ENCODE measurements at places on chromosomes 1 and 21.
A peak's percentile ranks its signal among the peaks of the same experiment; 100 is the strongest.

DNA sequence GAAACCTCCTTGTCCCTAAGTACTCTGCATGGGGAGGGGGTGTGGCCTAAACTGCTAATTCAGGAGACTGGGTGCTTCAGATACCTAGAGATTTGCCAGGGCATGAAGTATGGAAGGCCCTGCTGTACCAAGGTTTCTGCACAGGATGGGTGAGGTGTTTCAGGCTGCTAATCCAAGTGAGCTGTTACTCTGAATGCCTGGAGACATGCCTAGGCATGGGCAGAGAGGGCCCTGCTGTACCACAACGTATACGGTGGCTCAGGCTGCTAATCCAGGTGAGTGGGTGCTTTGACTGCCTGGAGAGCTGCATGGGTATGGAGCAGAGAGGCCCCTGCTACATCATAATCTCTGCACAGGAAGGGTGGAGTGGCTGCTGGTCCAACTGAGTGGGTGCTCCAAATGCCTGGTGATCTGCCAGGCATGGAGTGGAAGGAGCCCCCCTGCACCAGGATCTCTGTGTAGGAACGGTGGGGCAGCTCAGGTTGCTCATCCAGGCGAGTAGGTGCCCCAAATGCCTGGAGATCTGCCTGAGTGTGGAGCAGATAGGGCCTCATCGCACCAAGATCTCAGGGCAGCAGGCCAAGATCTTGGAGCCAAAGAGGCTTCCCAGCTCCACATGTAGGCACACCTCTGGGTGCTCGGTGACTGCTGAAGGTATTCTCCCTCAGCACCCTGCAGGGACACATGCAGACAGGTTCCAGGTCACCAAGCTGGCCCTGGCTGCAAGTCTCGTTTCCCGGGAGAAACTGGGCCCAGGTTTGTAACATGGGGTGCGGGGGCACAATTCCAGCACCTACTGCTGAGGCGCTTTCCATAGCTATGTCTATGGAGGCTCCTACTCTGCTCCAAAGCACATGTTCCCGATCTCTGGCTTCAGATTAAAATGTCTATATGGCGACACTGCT lies 252.5 kb upstream of the PLXNA2 start:
- no peak for DNase-seq

DNA sequence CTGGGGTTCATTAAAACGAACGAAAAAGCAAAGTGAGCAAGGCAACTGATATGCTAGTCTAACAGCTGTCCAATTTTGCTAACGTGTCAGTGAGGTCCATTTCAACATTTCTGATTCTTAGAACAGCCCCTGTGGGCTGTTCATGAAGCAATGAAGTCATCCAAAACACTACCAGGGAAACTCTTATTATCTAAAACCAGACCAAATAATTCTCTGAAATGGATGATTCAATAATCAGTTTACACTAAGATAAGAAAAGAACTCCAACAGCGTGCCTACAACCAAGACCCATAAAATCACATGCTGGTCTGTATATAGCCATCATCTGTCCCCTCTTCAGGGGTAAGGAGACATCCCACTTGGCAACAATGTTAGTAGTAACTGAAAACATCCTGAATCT lies 122.7 kb downstream of the TGFBR3 start:
- DNase-seq, result no peak

GRCh38 chr1:151197863-151198253 lies 494 bp upstream of the PIP5K1A start:
- no peak for DNase-seq

DNA sequence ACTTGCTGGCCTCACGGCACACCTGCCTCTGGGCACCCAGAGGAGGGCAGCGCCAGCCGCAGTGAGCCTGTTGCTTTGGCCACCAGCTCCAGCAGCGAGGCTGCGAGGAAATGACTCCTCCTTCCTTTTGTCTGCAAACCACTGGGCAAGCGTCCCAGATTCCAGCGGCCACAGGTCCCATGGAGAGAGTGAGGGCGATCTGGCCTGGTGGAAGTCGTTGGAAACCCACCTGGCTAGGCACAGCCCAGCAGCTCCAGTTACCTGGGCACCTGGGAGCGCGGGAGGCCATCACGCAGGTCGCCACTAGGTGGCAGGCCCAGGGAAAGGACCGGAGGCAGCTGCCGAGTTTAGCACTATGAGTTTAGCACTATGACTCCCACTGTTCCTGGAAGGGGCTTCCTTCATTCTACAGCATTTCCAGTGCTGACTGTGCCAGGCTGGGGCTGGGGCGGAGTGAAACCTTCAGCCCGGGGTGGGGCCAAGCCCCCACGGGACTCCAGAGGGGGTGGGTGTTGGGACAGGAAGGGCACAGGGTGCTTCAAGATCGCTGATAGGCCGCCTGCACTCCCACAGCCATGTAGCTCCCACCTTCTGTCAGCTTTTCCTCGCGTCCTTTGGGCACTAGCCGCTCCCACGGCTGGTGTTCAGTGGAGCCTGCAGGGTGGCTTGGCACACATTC lies 1.1 kb upstream of the ESPN start:
- DNase-seq, result peak; percentile 77

GRCh38 chr1:64195081-64195395 lies 8.4 kb upstream of the UBE2U start:
- no peak for DNase-seq

DNA sequence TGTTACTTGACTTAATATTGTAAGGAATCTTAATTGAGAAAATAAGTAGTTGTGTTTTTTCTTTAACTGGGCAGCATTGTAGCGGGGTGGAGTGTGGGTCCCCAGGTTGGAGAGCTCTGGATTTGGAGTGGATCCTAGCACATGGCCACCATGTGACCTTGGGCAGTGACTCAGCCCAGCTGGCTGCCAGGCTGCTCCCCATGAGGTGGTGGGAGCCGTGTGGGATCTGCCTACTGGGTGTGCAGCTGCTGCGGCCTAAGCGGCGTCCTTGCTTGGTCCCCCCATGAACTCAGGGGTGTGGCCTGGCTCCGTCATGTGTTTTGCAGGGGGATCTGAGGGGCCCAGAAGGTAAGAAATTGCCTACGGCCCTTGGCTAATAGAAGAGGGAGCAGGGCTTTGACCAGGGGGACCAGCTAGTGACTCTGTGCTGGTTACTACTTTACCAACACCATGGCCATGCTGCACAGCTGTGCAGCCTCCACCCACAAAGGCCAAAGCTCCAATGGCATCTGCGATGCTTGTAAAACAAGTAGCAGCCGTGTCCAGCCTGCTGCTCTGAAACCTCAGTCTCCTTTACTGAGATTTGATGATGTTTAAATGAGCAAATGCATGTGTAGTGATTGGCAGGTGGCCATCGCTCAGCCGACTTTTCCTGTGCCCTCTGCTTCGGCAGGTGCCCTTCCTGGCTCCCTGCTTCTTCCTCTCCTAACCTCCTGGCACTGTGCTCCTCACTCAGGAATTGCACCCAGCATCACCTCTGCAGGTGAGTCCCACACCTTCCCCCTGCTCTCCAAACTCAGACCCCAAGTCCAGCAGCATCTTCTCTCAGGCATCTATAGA lies 68.3 kb downstream of the ADARB1 start:
- peak; percentile 96 for DNase-seq

- DNase-seq, result peak; percentile 57
Measured at GRCh38 chr1:243490748-243491686, 235.2 kb downstream of the SDCCAG8 start.

- DNase-seq, result no peak
Measured at GRCh38 chr21:42834726-42835191, 44.6 kb downstream of the WDR4 start.

GRCh38 chr1:119632841-119633240 lies 15.2 kb downstream of the ZNF697 start:
- no peak for DNase-seq

- DNase-seq, result no peak
Measured at GRCh38 chr1:107964336-107965109, 457 bp downstream of the VAV3 start.

- no peak for DNase-seq
Measured at GRCh38 chr1:67644566-67644965, 40.4 kb upstream of the GADD45A start.

GRCh38 chr1:30740251-30741238 lies 17.0 kb downstream of the LAPTM5 start:
- no peak for DNase-seq

- DNase-seq, result no peak
Measured at GRCh38 chr1:77955709-77956108, 23.2 kb downstream of the FUBP1 start.
